Forelimb muscle (tissue), 1 donor: ENCODE measurements at places on chromosomes 11 and 22.

GRCh38 chr11:18011633-18012032 is 1.2 kb downstream of the SERGEF start:
- no peak for DNase-seq

DNA sequence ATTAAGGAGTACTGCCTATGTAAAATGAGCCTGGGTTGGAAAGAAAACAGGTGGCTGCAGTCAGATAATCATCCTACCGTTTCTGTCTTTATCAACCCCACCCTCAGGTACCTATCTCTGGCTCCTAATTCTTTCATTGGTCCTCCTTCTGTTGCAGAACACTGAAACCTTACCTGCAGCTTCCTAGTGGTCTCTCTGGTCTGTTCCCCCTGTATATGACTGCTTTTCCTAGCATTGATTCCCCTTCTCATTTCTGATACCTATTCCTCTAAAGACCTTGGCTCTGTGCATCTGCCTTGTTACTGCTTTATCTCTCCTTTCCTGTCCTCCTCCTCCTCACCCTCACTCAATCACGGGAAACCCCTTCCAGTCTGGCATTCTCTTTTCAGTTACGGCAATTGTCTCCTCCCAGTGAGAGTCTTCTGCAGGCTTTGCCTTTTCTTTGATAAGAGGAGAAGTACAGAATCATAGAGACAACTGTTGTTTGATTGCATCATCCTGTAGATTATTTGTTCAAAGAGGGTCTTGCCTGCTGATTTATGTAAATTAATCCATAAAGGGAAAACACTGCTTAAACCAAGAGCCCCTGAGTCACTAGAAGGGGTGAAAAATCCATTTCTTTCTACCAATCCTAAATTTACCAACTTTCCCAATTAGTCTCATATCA is 301.2 kb downstream of the AASDHPPT start:
- no peak for DNase-seq

DNA sequence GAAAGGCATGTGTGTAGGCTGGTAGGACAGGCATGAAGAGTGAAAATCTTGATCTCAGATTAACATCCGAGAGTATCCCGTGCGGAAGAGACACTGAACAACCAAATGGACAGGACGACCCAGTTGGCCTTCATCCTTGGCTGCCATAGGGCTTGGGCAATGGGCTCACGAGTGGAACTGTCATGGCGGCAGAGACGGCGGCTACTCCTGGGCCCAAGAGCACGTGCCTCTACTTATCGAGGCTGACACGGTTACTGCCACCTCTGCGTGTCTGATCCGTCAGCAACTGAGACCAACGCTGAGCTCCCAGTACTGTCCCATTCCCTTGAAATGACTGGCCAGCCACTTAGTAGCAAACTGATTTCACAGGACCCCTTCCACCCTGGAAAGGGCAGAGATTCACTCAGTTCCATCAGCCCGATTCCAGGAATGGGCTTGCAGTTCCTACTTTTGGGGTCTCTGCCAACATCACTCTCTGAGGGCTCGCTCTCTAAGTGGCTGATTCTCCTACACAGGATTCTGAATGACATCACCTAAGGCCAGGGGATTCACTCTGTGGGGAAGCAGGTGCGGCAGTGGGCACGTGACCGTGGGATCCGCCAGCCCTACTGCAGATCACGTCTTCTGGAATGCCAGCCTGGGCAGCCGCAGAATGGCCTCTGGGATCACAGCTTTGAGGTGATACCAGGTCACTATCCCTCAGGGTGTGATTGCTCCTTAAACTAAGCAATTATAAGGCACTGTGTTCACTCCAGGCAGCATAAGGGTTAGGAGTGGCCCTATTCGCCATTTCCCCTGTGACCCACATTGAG is 97.8 kb downstream of the RPS6KA4 start:
- no peak for DNase-seq

DNA sequence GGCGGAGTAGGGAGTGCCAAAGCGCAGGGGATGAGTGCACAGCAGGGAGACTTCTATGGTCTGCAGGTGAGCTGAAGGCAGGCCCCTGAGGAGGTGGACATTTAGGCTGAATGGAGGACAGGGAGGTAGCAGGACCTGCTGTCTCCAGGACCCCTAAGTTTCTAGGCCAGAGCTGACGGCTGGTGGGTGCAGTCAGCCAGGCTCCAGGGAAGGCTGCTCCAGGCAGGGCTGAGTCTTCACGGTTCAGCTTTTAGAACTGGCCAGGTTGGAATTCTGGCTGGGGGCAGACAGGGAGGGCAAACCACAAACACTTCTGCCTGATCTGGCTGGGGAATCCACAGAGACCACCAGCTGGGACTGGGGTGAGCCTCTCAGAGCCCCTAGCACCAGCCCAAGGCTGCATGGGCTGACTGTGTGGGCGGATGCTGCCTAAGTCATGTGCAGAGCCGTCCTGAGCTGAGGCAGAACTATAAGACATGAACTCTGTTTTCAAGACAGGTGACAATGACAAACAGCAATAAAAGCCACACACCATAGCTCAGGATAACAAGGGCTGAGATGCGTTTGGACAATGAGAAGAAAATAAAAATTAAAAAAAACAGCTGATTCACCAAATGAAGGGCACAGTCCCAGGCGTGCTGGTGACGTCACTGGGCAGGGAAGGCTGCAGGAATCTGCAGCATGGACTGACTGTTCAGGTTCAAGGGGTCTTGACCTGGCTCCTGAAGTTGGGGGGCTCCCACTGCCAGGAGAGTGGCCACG is 10.4 kb upstream of the MALAT1 start:
- no peak for DNase-seq

DNA sequence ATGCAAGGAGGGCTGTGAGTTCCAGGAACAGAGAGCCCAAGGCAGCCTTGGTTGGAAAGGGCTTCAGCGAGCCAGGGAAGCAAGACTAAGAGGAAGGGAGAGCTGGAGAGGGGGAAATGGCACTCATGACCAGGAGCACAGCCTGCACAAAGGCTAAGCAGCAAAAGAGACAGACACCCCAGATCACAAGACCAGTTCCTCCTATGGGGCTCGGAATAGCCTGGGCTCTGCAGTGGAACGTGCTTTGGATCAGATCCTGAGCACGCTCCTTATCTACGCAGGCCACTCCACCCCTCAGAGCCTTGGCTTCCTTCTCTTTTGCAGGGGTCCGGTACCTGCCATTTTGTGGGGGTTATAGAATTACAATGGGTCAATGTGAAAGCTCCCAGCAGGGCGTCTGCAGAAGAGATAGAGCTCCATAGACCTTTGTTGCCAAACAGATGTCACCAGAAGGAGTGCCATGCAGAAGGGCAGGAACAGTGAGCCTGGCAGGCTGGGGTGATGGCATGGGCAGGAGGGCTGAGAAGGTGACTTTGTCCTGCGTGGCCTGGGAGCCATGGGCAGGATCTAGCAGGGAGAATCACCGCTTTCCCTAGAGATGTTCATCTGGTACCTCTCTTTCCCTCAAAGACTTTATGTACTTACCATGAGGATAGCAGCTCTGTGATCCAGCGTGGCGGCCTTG is 33.8 kb downstream of the ZC3H7B start:
- DNase-seq: no peak

GRCh38 chr11:23732026-23732425 is 764.8 kb upstream of the LUZP2 start:
- DNase-seq: no peak

DNA sequence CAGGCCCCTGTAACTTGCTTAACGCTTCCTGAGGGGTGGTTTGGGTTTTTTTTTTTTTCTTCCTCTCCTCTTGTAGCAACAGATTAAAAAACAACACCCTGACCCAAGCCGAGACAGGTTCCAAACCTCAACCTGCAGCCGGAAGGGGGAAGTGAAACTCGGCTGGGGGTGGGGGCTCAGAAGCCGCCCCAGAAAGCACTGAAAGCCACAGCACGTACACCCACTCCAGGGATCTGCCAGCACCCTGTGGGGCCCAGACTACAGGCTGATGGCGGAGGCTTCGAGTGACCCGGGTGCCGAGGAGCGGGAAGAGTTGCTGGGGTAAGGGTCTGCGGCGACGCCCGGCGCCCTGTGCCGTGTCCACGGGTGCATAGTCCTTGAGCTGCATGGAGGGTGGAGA is at the start of gene LSP1:
Gene LSP1 (plus strand): TSS at position 208 of the 400 bp plus-strand sequence. CDS start 61 bp downstream, at position 269.
- DNase-seq: no peak

DNA sequence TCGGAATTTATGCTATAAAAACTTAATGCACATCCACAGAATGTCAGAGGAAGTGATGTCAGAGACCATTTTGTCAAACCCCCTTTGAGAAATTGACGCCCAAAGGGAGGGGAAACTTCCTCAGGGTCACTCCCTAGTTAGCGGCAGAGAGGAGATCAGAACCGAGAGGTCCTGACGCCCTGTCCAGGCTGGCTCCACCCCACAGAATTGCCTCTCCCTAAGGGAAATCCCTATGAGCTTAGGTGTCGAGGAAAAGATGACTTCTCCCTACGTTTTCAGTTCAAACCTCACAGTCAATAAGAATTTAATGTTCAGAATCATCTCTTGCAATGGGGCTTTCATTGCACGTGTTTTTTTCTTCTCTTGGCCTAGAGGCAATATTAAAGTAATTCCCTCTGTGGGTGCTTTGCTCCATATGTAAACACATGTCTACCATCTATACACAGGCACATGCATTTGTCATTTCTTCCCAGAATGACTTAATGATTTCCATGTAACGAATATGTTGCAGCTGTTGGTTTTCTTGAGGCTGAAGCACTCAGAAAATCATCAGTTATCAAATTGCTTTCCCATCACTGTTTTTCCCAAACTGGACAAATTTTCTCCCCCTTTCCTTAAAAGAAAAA is 148.7 kb upstream of the TIMP3 start:
- peak; percentile 55 for DNase-seq

GRCh38 chr11:116189408-116190170 is 583.2 kb downstream of the BUD13 start:
- DNase-seq: no peak

GRCh38 chr11:81959341-81959740 is 774.3 kb downstream of the FAM181B start:
- no peak for DNase-seq
